ENCODE measurements at places on chromosomes 16 and 17.

GRCh38 chr16:86375364-86375763 is 135.0 kb upstream of the FOXF1 start:
- no peak for DNase-seq

DNA sequence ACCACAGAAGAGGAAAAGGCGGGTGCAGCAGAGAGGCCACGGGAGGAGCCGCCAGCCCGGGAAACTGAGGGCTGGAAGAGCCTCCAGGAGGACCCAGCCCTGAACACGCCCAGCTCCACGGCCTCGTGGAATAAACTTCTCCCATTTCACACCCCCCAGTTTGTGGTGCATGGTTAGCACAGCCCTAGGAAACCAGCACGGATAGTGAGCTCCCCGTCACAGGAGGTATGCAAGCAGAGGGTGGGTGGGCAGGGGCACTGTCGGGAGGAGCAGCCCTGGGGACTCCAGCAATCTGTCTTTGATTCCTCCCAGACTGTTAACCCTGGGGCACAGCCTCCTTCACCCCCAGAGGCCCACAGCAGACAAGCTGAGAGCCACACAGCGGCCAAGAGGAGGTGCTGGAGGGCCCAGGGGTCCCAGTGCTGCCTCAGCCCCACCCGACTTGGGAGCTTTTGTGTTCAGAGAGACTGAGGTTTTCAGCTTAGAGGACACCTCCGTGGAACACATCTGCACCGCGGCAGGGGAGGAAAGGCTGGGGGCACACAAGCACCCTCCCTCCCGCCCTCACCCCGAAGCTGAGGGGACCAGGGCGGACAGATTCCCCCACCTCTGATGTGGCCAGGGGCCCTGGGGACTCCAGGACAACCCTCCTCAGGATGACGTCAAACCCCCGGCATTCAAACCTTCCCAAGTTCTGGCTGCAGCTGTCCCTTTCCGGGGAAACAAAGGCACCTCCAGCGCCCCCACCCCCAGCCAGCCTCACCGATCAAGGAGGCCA is 1.7 kb upstream of the IL17C start:
- no peak for DNase-seq

DNA sequence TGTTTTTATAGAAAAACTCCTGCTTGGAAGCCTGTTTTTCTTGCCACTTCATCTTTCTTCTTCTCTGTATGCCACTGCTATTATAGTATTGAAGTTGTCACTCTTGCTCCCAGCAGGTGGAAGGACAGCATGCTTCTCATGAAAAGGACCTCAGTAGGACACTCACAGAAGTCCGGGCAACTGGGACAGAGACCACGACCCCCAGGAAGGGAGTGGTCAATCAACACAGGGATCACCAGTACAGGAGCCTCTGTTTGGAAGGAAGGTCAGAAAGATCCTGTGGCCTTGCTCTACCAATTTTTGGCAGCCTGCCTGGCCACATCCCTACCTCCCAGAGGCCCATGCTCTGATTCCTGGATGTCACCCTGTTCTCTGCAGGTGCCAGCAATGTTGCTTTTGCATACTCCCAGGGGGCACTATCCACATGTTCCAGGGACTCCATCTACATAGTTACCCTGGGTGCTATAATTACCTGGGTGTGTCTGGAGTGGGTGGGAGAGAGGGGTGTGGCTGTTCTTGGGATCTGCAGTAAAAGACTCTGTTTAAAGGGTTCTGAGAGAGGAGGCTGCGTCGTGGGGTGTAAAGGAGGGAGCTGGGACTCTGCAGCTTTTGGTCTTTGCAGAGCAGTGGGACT is 13.7 kb upstream of the AKAP10 start:
- DNase-seq = no peak

DNA sequence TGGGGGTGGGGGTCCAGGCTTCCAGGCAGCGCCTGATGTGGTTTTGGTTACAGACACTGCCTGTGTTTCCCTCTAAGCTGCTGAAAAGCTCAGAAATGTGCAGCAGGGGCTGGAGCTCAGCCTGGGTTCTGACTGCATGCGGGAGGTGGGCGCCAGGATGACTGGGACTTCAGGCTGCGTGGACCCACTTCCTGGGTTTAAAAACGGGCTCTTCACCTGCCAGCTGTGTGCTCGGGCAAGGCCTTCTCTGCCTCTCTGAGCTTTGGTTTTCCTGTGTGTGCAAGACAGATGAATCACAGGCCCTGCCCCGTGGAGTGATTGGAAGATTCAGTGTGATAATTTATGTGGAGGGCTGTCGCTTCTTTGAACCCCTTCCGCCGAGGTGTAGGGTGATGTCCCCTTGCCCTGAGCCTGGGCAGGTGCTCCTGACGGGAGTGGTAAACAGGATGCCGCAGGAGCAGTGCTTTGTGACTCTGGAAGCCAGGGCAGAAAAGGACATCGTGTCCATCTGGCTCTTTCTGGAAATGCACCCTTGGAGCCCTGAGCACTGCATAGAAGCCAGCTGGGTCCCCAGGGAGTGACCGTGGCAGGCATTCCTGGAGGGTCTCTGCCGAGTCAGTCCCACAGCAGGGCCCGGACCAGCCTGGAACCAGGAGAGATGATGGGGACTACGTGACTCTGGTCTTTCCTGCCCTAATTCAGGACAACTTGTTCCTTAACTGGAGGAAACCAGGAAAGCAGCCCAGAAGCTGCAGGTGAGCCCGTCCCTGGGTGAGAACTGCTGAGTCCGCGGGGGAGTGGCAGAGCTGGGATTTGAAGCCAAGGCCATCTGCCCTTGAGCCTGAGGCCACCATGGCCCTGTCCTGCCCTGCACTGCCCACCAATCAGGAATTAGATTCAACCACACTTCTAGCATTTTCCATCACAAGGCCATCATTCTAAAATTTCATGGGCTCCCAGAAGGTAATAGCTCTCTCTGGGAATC is 28.5 kb upstream of the SLC7A5 start:
- DNase-seq = no peak

DNA sequence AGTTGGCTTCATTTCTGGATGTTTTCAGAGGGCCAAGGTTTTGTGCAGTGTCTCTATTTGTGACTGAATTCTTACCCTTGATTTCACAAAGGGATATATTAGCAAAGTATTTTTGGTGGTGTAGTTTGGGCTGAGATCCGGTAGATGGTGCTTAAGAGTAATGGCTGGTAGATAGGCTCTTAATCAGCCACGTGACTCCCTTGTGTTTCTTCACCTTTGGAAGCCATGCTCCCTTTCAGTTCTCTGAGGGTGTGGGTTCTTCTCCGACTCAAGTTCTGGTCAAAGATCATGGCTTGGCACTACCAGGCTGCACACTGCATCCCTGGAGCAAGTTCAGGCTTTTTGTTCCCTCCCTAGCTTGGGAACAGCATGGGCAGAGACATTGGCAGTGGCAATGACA is 887.3 kb downstream of the CDH8 start:
- no peak for DNase-seq

GRCh38 chr17:28862561-28862960 is 7.7 kb downstream of the ERAL1 start:
- no peak for DNase-seq

GRCh38 chr17:7109461-7110322 is 4.9 kb downstream of the ASGR2 start:
- no peak for DNase-seq

- no peak for DNase-seq
Measured at GRCh38 chr16:79640513-79641360, 40.2 kb upstream of the MAF start.

- no peak for DNase-seq
Measured at GRCh38 chr17:18027280-18027679, 11.7 kb downstream of the ATPAF2 start.

- no peak for DNase-seq
Measured at GRCh38 chr17:77817953-77818352, 140.6 kb upstream of the TNRC6C start.

DNA sequence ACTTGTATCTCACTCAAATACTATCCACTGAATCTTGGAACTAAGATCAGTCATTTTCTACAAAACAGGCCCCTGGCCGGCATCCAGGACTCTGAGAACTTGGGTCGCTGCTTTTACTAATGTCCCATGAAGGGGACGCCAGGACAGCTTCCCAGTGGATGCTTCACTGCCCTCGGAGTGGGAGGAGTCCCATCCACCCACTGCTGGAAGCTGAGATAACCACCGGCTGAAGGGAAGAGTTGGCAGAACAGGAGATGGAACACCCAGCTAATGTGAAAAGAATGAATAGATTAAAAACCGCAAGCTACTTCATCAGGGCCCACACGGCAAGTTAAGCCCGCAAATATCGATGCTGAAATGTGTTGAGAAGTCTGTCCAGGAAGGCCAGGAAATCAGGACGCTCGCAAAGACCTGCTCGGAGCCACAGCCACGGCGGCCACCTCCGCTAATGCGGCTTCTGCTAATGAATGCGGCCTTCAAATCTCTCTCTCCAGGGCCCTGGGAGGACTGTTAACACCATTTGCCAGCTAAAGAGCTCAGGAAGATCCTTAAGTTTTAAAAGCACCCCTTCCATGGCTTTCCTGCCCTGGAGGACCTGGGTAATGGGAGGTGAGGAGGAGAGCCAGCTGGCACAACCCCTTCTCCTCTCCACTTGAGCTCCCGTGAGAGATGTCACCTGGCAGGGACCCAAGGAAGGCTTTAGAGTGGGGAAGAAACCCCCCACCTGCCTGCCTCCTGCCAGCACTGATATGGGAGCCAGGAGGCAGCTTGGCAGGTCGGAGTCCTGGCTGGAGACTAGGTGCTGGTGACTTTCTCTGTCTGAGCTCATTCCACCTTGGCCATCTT is 226.6 kb upstream of the RPL38 start:
- DNase-seq = no peak

GRCh38 chr16:894841-895240 is 75.9 kb downstream of the LMF1 start:
- DNase-seq = no peak

- no peak for DNase-seq
Measured at GRCh38 chr17:28912938-28913333, 10.1 kb upstream of the DHRS13 start.

- DNase-seq = peak; percentile 61
Measured at GRCh38 chr17:50283246-50283645, 9.0 kb downstream of the TMEM92 start.

DNA sequence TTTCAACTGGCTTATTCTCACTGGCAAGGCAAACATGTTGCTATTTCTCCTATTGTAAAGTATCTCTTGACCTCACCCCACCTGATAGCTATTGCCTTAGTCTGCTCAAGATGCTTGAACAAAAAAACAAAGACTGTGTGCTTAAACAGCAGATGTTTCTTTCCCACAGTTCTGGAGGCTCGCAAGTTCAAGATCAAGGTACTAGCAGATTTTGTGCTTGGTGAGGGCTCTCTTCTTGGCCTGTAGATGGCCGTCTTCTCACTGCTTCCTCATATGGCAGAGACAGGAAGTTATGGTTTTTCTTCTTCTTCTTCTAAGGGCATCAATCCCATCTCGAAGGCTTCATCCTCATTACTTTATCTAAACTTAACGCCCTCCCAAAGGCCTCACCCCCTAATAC is 109.7 kb upstream of the CLEC3A start:
- no peak for DNase-seq

GRCh38 chr16:78784771-78785170 is 685.3 kb downstream of the WWOX start:
- no peak for DNase-seq

GRCh38 chr16:27203507-27204311 is at the start of gene KDM8:
Gene KDM8 (plus strand): TSS chr16:27203526. CDS start chr16:27210124, 6,598 bp downstream.
- DNase-seq = peak; percentile 99

DNA sequence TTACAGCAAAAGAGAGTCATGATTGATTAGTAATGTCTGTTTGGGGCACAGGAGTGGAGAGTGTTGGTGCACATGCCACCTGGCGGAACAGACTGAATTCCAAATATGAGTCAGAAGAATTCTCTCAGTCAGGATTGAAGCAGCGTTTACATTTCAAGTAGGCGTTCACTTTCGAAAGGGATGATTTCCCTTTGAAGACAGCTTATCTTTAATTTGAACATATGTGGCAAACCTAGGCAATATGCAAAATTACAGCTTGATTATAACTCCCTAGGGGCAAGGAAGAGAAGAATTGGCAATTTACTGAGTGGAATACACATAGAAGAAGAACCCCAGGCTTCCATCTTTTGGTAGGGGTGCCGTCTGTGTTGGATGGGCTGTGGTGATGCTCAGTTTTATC is 235.8 kb downstream of the HAPSTR1 start:
- no peak for DNase-seq

DNA sequence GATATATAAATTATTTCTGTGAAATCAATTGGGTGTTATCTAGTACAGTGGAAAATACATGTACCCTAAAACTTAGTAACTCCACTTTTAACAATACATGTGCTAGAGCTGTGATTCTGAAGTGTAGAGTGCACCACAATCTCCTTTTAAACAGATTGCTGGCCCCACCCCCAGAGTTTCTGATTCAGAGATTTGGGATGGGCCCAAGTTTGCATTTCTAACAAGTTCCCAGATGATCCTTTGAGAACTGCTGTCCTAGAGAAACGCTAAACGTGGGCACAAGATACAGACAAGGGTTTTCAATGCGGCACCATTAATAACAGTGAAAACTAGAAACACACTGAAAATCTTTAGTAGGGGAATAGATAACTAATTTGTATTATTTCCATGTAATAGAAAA is 49.2 kb downstream of the NXPH3 start:
- no peak for DNase-seq

- DNase-seq = no peak
Measured at GRCh38 chr17:59804901-59805465, 87.8 kb downstream of the TUBD1 start.

- no peak for DNase-seq
Measured at GRCh38 chr17:48062273-48062672, 14.1 kb downstream of the NFE2L1 start.

- DNase-seq = no peak
Measured at GRCh38 chr16:17839907-17840306, 369.1 kb upstream of the XYLT1 start.

- DNase-seq = no peak
Measured at GRCh38 chr16:76665571-76666275, 388.5 kb downstream of the CNTNAP4 start.

DNA sequence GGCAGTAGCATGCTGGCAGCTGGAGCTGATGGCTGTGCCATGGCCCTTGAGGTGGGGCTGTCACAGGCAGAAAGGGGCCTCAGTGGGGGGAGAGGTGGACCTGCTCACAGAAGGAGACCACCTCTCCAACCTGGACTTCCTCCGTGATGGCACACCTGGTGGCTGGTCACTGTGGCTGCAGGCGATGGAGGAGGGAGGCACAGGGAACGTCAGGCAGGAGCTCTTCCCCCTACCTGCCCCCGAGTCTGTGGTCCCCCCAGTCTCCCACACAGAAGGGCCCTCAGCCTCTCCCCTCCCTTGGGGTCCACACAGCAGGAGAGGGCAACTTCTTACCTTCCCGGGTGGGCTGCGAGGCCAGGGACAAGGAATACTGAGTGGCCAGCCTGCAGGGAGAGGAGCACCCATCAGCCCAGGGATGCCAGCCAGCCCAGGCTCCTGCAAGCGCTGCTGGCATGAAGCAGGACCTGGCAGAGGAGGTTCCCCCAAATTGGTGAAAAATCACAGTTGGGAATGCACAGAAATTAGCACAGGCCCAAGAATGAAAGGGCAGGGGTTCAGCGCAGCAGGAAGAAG is 96.5 kb downstream of the GOSR1 start:
- DNase-seq = no peak

DNA sequence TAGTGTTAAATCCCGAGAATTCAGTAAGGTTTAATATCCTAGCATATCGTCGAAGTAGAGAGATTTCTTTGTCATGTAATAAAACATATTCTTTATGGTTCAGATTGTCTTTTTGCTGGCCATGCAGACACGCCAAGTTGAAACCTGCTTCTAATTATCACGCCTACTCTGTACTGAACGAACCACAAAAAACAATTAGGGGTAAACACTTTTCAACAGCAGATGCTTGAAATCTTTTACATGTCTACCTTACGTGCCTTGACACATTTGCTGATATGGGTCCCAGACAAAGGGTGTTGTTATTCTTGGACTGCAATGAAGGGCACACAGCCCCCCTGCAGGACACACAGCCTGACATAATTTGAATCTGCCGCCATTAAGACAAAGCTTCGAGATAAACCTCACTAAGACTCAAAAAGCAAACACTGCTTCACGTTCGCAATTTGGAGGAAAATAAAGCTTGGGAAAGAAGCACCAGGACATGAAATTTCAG is 13.3 kb downstream of the WIPI1 start:
- DNase-seq = no peak
